ENCODE measurements at places on chromosomes 13 and 19.
A peak's percentile ranks its signal among the peaks of the same experiment; 100 is the strongest.

GRCh38 chr19:37313335-37313627, 57.6 kb upstream of the ZNF527 start:
- DNase-seq = no peak

DNA sequence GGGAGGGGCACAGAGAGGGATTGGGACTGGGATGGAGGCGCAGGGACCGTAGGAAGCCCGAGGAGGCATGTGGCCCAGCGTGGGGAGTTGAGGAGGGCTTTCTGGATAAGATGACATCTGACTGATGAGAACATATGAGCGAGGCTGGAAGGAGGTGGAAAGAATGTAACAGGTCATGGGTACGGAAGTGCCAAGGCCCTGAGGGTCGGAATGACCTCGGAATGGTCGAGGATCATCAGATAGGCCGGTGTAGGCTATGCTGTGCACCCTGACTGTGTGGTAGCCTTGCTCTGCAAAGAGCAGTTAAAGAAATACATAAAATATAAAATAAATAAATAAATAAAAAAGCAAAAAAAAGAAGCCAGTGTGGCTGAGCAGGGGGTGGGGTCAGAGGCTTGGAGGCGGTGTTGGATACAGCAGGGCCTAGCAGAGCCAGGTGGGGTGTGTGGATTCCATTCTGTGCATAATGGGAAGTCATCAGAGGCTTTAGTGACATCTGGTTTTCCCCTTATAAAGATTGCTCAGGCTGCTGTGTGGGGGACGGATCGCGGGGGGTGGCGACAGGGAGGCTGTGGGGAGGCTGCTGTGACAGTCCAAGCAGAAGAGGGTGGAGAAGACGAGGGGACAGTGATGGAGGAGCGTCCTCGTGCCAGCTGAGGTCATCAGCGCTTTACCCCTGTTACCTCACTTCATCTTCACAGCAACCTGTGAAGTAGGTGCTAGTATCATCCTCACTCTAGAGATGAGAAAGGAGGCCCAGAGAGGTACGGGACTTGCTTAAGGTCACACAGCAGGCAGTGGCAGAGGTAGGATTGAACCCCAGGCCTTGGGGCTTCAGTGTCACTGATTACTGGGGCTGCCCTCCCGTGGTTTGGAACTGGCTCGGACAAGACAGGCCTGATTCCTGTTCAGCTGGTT, 5.0 kb downstream of the PAK4 start:
- DNase-seq = no peak

GRCh38 chr19:1266129-1266915, 2.8 kb upstream of the CIRBP start:
- DNase-seq = no peak

DNA sequence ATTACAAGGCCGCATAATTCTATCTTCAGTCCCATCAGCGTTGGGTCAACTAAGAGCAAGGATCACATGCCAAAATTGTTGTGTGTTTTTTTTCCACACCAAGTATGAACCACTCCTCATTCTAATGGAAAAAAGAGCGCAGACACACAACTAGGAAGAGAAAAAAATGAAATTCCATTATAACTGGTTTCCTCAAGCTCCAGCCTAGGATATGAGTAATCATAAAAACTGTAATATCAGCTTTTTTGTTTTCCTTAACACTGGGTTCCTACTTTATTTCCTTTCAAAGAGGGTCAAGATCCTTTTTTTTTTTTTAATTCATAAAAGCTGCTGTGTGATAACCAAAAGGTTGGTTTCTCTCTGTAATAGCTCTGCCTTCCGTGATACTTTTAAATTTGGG, 19.4 kb downstream of the TSHZ3 start:
- DNase-seq = no peak

DNA sequence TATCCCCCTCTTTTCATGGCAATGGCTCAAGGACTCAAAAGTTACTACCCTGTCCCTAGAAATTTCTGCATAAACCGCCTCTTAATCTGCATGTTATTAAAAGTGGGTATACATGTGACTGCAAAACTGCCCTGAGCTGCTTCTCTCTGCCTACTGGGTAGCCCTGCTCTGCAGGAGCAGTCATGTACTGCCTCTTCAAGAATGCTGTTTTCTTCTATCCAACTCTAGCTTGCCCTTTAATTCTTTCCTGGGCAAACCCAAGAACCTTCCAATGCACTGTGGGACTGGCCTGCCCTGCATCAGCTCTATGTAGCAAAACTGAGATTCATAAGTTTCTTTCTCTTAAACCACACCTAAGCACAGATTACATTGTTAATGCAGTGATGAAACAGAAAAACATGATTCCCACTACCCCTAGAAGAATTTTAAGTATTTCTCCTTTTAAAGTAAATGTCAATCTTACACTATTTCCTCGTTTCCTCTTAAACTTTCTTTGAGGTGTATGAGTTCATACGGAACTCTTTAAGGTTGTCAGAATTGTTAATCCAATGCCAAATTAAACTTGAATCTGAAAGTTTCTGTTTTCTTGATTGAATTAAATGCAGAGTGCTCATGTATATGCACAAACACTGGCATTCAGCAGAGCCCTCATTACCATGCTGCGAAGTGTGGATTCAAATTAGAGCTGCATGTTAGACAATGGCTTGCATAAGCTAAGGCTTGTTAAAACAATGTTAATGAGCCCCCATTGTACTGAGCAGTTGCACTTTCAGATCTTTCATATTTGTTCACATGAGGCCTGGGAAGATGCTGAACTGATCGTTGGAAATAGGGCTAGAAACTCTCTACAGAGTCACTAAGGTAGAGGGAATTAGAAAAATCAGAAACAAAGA, 669.9 kb upstream of the PCDH20 start:
- DNase-seq = no peak

GRCh38 chr13:95160112-95160906, 140.9 kb downstream of the ABCC4 start:
- DNase-seq = no peak

GRCh38 chr13:33509642-33510229, 224.2 kb upstream of the STARD13 start:
- DNase-seq = no peak

GRCh38 chr19:28523619-28524018, 689.3 kb downstream of the UQCRFS1 start:
- DNase-seq = no peak

DNA sequence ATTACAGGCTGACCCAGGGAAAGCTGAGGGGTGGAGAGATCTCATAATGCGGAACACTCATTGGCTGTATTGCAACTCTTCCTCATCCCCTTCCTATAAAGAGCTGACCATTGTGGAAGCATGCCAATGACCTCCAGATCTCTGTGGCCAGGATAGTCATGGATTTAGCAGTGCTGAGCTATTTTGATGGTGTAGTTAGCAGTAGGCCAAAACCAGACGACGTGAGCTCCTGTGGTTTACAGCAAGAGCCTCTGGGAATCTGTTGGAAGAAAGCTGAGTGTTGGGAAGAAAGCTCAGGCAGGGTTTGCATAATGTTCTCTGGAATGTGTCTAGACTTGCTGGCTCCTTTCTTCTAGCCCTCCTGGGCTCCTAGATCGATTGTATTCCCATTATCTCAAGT, 187.5 kb upstream of the GPC6 start:
- DNase-seq = peak; percentile 48

DNA sequence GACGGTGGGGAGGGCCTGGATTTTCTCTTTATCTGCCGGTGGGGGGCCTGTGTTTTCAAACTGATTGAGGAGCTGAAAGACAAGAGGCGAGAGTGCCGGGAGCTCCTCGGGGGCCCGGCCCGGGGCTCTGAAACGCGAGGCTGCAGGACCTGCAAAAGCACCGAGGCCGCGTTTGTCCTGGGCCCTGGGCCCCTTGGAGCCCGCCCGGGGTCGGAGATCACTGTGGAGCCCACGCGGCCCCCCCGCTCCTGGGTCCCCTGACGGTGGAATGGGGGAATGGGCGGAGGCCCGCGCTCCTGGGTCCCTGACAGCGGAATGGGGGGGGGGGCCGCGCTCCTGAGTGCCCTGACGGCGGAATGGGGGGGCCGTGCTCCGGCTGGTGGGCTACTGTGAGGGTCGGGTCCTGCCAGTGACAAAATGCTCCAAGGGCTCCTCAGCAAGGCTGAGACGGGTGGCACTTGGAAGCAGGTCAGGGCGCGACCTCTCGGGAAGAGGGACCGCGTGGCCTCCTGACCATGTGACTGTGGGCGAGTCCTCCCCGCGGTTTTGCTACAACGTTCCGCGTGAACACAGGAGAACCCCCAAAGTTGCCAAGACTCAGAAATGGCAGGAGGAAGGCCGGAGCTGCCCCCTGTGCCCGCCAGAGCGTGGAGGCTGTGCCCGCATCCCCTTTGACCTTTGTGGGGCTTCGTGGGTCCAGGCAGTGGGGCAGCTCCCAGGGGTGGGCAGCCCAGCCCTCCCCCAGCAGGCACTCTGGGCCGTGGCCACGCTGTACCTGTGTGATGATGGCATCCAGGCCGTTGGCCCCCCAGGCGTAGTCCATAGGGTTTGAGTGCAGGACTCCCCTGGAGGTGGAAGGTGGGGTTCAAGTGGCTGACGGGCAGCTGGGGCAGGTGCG, 9.5 kb downstream of the FGF22 start:
- DNase-seq = no peak

DNA sequence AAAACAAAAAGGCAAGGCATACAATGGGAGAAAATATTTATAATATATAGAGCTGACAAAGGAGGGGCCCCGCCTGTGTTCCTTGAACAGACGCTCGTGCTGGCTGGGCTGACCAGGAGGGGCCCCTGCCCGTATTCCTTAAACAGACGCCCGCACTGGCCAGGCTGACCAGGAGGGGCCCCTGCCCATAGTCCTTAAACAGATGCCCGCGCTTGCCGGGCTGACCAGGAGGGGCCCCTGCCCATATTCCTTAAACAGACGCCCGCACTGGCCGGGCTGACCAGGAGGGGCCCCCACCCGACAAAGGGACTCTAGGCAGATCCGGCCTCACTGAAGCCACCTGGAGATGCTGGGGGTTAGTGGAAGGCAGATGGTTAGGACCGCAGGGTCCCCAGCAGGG, 9.3 kb downstream of the ADPRHL1 start:
- no peak for DNase-seq

DNA sequence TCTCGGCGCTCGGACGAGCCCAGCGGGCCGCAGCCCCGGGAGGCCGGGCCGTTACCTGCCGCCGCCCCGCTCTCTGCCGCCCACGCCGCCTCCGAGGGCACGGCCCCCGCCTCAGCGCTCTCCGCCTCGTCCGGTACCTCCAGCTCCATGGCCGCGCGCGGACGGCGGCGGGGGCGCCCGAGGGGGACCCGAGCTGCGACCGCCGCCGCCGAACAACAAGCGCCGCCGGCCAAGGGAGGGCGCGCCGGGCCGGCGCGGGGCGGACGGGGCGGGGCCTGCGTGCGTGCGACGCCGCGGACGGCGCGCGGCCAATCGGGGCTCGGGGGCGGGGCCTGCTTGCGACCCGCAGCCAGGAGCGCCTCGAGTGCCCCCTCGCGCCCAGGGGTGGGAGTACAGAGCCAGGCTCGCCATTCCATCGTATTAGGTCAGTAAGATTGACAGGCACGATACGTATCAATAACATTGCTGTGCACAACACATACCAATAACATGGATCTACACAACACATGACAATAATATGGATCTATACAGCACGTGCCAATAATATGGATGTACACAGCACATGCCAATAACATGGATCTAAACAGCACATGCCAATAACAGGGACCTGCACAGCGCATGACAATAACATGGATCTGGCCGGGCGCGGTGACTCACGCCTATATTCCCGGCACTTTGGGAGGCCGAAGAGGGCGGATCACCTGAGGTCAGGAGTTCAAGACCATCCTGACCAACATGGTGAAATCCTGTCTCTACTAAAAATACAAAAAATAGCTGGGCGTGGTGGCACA, at the start of gene PIP5K1C:
PIP5K1C (minus strand) TSS at position 227 of the 791 bp plus-strand sequence; CDS start at position 149, 78 bp downstream.
- no peak for DNase-seq

GRCh38 chr13:78147905-78148304, 229.3 kb upstream of the EDNRB start:
- DNase-seq = peak; percentile 13

DNA sequence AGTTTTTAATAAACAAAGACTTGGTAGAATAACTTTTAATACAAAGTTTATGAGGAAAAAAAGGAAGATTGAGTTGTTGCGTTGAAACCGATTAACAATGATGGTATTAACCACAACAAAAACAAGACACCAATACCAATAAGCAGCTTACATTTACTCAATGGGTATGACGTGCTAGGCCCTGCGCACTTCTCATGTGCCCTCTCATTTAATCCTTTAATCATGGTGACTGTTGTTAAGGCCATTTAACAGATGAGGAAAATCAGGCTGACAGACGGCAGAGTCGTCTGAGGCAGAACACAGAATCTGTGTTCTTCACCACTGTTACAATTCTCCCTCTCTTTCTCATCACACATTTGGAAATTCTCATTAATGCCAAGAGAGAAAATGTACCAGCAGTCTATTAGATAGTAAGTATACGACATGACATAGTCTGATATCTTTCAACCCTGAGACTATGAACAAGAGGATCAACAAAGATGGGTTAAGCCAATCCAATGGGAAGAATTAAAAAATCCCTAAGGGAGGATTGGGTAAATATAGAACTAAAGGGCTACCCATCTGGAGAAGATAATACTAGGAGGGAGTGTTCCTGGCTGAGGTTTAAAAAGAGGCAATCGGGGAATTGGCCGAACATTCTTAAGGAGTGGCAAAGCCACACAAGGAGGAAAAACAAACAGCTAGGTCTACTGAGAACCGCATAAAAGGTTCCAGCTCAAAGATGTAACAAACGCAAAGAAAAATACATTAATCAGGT, 54.0 kb downstream of the DOCK9 start:
- DNase-seq = no peak

- no peak for DNase-seq
These were observed 181.6 kb downstream of the KLF12 start for GRCh38 chr13:73952648-73953047.
